ENCODE measurements at places on chromosomes 1 and 21.

DNA sequence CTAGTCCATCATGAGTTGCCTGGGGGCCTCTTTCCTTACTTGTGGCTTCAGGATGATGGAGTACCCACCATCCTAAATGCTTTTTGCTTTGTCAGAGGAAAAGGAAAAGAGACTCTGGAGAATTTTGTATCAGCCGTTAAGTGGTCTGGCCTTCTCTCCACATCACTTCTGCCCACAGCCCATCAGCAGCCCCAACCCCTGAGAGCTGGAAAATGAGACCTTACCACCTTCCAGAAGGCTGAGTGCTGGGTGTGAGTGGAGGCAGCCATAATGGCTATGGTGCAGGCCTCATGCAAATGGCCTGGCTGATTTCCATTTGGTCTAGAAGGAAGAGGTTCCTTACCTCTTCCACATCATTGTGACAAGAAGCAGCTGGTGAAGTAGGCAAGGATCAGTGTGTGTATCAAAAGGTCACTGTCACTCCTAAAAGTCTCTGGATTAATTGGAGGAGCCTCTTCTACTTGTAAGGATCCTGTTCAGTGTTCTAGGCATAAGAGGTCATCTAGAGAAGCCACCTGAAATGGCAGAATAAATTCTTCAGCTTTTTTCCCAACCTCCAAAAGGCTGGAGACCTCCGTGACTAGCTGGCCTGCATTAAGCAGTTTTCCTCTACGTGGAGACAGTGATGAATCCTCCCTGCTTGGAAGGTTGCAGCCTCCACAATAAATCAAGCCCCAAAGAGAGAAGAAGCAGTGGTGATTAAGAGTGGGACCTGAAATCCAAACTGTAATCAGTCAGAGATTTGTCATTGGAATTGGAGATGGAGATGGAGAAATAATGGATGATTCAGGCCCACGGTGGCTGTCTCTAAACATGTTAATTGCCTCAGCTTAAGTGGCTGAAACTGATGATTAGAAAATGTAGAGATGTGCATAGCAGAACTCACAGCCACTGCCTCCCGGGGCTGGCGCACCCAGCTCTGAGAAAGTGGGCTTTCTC lies 111.5 kb downstream of the CNIH3 start:
- no peak for DNase-seq

- DNase-seq: no peak
Observed at GRCh38 chr1:32948390-32948722, 16.3 kb downstream of the RNF19B start.

DNA sequence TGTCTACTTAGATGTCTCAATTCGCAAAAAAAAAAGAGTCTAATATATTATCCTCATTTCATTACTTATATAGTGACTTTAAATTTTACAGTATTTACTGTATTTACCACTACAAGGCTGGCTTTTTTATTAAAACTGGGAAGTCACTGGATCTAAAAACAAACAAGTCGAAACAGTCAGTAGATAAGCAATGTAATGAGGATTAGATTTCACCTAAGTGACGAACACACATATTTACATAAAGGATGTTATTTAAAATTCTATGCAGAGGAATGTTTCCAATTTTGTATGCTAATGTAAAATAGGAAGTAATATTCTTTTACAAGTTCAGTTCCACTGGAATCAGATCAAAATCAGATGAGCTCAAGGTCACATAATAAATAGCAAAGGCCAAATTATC lies 28.3 kb downstream of the TTC13 start:
- no peak for DNase-seq

GRCh38 chr1:235411489-235412486 lies 44.6 kb downstream of the TBCE start:
- no peak for DNase-seq

DNA sequence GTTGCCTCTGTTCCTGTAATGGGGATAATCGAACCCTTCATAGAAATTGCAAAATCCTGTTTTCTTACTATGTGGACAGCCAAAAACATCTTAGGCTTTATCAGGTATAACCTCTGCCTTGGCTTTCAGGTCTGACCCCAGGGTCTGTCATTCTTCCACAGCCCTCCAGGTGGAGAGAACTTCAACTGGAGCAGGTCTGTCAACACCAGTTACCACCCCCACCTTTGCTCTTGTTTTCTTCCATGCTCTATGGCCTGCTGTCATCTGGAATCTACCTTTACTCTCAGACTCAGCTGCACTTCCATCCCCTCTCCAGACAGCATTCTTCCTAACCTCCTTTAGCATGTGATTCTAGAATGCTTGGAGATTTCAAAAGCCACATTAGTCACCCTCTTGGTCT lies 10.4 kb upstream of the GJA9 start:
- no peak for DNase-seq

GRCh38 chr1:198606020-198606438 lies 32.8 kb upstream of the PTPRC start:
- no peak for DNase-seq

DNA sequence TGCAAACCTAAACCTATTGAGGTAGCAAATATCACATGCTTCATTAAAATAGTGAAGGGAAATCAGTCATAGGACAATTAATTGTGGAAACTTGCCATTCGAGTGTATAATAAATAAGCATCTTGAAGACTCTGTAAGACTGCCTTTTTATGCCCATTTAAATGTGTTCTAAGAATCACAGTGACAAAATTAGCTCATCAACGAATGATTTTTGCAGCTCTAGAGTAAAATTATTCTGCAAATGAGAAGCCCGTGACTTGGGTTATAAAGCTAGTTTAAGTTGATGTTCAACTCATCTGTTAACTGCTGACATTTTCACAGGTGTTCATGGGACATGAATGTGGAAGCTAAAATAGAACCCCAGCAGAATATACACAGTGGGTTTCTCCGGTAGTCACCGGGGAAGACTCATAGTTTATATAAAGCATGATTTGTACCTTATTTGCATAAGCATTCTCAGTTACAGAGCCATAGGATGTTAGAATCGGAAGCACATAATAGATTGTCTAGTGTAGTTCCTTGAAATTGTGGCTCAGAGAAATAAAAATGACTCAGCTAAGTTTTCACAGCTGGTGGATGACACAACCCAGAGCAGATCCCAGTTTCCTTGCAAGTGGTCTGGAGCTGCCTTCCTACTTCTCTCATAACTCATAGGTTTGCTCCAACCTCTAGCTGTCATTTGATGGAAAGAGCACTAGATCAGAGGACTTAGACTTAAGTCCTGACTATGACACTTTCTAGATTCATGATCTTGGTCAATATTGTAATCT lies 107.3 kb downstream of the UCHL5 start:
- DNase-seq: no peak

DNA sequence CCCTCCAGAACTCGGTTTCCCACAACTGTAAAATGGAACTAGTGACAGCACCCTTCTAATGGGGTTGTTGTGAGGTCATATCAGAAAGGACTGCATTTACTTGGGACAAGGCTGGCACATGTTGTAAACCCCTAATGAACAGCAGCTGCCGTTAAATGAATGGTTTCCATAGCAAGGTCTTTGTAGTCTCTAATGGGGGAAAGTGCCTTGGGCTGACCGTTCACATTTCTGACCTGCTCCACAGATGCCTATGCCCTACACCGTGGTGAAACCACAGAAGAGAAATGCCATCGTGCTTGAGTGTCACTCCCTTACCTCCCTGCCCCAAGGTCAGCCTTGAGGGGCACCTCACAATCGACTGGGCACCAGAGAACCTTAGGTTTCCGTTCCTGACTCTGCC lies 143.1 kb downstream of the ZSCAN20 start:
- no peak for DNase-seq

- no peak for DNase-seq
Observed at GRCh38 chr1:170967042-170967910, 31.9 kb downstream of the MROH9 start.

DNA sequence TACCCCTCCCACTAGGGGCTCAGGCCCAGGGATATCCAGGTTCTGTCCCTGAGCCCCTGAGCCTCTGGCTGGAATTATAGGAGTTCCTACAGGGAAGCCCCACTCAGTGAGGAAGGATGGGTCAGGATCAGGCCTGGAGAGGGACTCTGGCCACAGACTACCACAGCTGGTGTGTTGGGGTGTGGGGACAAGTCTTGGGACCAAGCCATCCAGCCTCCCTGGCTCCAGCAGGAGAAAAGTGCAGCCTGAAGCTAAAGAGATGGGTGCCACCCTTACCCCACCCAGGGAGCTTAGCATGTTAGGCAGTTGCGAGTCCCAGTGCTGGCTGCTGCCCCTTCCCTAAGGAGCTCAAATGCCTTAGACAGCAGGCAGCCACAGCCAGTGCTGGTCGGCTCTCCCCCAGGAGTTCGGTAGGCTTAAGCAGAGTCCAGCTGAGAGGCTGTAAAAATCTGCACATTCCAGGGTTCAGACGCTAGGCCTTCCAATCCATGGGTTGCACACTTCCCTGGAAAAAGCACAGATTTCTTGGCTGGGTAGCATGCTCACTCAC lies 96.2 kb upstream of the CYYR1 start:
- DNase-seq: no peak

DNA sequence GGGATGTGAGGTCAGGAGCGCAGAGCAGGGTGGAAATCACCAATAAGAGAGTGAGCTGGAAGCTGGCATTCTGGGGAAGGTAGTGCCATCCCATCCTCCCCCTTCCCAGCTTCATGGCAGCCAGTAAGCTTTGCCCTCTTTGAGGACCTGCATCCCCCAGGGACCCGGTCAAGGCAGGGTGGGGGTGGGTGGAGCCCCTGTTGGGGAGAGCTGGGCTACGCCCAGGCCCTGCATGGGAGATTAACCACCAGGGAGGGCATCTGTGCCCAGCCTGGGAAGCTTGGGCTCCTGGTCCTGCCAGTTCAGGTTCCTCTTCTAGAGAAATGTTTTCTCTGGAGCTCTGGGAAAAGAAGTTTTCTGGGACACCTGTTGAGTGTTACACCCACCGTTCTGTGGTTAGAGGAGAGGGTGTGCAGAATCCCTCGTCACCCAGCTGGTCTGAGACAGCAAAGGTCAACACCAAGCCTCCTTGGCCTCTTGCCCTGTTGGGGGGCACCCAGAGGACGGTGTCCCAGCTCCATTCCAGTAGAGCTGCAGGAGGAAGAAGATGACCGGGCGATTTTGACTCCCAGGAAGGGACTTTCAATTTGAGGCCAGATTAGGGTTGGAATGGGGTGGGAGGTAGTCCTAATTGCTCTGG lies 30.1 kb upstream of the TENT5C start:
- no peak for DNase-seq

DNA sequence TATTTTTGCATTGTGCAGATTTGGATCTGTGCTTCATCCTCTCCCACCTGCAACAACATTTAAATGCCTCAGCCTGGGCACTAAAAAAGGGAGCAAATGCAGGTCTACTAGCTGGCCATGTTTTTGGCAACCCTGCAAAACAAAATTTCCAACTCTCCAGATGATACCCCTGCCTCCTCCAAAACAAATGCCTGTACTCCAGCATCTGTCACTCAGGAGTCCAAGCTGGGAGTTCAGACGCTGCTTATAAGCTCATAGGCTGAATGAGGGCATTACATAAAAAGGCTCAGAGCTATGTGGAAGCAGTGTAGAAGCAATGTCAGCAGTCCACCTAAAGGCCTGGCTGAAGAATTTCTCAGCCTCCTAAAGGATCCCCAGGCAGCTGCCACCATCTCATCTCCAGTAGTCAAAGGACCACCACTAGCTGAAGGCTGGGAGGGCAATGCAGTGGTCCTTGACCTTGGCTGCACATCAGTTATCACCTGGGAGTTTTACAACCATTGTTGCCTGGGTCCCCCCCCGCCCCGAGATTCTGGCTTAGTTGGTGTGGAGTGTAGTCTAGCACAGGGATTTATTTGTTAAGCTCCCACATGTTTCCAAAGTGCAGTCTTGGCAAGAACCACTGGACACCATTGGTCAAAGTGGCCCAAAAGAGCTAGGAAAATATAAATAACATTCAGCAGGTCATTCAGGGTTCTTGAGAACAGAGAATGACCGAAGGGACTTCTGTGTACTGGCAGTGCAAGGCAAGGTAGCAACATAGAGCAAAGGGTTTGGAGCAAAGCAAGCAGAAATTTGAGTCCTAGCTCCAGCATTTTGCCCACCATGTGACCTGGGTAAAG lies 57.2 kb downstream of the ITPKB start:
- no peak for DNase-seq

DNA sequence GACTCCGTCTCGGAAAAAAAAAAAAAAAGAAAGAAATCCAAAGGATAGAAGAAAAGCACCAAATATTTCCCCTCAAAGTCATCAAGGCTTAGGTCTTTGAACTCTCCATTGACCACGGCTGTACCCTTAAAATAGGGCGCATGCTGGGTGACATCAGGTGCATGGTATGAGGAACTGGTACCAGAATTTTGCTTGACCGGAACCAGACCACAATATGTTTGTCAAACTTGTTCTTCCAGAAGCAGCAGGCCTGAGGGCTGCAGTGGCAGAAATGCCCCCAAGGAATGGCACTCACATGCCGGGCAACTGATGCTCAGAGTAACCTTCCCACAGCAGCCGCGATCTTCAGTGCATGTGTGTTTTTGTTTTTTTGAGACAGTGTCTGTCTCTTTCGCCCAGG lies 21.0 kb downstream of the RCC1 start:
- DNase-seq: no peak

DNA sequence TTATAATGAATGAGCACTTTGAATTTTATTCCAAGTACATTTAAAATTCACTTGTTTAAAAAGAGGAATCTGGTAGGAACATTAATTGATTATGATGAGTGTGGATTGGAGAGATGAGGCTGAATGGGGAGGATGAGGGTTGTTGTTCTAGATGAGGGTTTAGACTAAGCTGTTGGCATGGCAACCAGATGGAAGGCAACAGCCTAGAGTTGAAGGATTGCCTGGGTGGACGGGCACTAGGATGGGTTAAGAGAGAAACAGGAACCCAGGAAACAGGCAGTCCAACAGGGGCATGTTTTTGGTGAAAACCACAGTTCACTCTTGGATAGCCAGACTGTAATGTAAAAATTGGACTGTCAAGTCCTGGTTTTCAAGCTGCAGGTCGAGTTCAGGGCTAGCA lies 125.5 kb downstream of the CHRM3 start:
- no peak for DNase-seq

- DNase-seq: no peak
Observed at GRCh38 chr1:214141486-214141885, 139.5 kb upstream of the SMYD2 start.

- DNase-seq: no peak
Observed at GRCh38 chr1:232669981-232670747, 40.2 kb upstream of the SIPA1L2 start.

DNA sequence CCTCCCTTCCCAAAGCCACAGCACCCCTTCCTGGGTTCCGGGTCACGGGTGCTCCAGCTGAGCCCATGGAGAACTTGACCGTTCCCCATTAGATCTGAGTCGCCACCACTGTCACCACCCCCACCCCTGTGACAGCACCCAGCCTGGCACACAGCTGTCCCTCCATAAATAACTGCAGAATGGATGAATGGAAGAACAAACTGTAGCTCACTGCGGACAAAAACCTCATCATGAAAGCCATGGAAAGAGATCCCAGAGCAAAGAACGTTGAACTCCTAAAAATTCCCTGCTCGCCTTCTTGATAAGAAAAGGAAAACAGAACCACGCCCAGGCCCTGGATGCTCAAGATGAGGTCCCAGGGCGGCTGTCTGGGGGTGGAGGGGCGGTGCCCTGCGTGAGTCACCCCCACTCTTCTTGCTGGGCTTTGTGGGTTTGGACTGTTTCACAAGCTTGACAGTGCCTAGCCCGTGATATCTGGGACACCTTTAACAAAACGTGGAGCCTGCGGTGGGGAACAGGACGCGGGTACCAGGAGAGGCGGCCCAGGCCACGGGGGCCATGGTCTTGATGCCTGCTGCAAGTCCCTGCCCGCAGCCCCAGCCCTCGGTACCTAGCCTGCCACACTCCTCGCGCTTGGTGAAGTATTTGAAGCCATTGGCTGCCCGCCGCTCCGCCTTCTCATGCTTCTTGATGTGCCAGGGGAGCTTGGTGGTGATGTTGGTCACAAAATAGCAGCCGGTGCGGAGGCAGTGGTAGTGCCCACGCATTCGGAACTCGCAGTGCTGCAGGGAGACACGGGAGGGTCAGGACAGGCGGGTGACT lies 151.9 kb downstream of the CASZ1 start:
- no peak for DNase-seq
